MCF 10A (cell line): ENCODE measurements at places on chromosomes 6 and 20.

DNA sequence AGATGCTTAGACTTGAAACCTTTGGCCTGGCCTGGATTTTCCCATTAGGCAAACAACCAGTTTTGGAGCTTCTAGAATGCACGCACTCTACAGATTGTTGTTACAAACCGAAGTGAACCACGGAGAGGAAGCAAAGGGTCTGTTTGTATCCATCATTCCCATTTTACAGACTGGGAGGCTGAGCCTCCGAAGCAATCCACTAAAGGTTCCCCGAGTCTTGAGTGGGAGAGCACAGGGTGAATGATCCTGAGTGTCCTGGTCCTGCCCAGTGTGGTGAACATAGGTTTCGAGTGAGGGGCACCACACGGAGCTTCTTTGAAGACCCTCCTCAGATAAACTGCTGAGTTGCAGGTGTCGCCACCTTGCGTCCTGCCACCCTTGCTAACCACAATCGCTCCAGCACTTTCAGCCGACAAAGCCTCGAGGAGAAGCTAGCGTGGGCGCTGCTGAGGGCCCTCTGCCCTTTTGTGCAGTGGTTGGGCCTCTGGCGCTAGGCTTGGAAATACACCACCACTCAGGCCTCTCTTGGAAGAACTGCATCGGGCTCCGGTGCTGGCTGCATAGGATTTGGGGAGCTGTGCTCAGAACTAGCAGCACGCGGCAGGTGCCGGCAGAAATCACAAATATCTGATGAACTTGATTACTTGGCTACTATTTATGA is 1.4 kb upstream of the PRDM13 start:
- DNase-seq, result no peak

DNA sequence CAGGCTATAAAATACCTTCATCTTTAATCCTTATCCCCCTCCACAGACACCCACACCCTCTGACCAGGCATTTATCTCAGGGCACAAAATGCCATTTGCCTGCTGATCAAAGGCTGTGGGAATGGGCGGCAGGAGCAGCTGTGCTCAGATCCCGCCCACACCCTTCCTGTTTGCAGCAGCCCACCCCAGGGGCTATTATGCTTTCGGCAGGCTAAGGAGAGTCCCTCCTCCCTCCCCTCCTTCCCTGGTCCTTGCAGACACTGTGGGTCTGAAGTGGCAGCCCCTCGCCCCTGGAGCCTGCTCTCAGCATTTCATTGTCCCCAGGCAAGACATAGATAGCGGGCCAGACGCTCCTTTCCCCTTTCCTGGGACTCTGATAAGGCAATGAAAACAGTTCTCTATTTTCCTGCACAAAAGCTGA is 220.8 kb upstream of the HEY2 start:
- no peak for DNase-seq

- peak; percentile 8 for DNase-seq
Observed at GRCh38 chr6:136235233-136235564, 14.9 kb downstream of the MTFR2 start.

DNA sequence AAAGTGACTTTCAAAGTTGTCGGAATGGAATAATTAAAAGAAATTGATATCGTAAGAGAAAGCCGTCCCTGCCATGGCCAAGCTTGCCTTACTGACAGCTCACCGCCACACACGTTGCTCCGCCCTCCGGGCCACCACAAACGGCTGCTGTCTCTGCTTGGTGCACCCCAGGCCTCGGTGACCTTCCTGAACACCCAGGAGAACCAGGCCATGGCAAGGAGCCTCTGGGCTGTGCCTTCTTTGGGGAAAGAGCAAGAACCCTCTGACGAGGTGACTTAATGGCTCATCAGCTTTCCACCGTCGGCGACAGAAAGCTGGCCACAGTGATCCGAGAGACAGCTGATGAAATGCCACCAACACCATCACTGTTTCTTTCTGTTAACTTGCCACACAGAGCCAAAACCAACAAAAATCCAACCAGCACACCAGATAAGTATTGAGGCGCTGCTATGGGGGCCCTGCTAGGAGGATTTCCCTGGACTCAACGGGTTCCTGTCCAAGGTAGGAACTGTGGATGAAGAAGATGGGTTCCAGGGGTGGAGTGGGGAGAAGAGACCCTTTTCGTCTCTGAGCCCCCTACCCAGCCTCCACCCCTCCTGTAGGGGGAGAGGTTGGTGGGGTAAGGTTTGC is 61.4 kb downstream of the NPEPL1 start:
- DNase-seq, result no peak

GRCh38 chr6:87946669-87947068 is 101.0 kb upstream of the SPACA1 start:
- no peak for DNase-seq

GRCh38 chr20:33761698-33762250 is 30.0 kb downstream of the ZNF341 start:
- DNase-seq, result no peak

GRCh38 chr6:144351379-144352127 is 66.4 kb downstream of the UTRN start:
- DNase-seq, result no peak

DNA sequence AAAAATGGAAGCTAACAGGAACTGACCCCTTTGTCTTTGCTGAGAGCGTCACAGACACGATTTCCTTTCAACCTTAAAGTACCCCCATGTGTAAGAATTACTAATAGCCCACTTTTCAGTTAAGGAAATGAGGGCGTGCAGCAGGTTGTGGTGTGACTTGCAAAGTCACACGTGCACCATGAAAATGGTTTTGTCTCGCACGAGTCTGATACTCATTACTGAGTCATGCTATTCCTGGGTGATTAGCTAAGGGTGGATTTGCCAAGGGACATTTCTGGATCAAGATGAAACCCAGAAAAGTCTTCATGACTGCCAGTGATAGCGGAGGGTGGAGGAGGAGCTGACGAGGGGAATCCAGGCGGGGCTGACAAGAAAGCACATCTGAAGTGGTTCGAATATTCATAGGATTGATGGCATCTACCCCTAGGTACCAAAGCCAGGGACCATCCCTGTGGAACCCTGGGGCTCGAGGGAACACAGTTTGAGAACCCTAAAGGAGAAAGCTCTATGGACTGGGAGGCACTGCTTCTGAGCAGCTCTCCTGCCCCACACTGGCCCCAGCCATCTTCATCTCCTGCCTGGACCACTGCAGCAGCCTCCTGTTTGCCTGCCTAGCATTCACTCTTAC is 12.1 kb upstream of the NFATC2 start:
- DNase-seq, result peak; percentile 54
